Inflammatory macrophage (primary cell): ENCODE measurements at places on chromosomes 6 and 20.

- DNase-seq, result no peak
Observed at GRCh38 chr6:25220857-25221256, 58.3 kb upstream of the CARMIL1 start.

- no peak for DNase-seq
Observed at GRCh38 chr20:44688053-44688625, 27.0 kb upstream of the CCN5 start.

- DNase-seq, result peak; percentile 92
Observed at GRCh38 chr6:35691027-35691824, 2.5 kb upstream of the FKBP5 start.

GRCh38 chr6:132763269-132763668, 5.6 kb upstream of the VNN2 start:
- DNase-seq, result peak; percentile 67

DNA sequence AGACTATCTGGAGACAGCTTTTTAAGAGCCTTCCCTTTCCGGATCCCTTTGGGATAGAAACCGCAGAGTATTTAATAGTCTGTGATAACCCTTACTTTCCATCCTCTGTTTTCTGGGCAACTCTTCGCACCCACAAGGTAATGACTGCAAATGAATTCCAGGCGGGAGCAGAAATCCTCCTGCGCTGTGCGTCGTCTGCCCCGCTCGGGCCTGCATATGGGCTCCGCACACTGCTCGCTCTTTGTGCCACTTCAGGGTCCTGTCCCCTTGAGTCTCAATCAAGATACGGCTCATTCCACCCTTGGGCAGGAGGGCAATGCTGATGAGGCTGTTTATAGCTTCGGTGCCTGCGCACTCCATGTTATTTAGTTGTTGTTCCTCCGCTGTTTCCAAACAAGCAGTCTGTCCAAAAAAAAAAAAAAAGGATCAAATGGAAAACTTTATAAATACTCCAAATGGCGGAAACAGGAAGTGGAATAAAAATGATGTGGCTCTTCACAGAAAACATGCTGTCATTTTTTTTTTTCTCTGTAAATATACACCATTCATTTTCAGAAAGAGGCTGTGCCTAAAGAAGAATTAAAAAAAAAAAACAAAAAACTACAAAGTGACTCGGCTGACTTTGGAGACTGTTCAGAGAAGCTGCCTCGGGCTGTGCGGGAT, 169.6 kb upstream of the GMDS start:
- no peak for DNase-seq

- DNase-seq, result no peak
Observed at GRCh38 chr6:19004176-19004575, 617.0 kb downstream of the RNF144B start.

DNA sequence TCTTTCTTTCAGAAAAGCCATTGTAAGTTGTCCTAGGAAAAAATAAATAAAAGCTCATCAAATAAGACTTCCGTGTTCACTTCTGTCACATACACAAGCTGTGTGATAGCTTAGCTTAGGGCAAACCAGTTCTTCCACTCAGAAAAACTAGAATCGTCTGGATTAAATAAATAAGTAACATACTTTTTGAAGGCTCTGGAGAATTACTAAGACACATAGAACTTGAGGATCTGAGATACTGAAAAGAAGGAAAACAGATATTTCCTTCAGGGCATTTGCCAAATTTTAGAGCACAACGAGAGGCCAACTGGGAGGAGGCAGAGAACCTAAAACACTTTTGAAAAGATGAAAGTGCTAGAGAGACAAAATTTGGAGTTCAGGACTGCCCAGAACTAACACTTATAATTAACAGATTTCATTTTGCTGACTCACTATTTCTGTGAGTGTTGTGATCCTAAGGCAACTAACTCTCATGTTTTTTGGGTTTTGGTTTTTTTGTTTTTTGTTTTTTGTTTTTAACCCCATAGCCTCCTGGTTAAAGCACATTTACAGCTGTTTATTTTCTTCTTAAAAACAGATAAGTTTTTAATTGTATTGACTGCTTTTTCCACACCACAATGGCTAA, 38.7 kb upstream of the THEMIS start:
- DNase-seq, result no peak

DNA sequence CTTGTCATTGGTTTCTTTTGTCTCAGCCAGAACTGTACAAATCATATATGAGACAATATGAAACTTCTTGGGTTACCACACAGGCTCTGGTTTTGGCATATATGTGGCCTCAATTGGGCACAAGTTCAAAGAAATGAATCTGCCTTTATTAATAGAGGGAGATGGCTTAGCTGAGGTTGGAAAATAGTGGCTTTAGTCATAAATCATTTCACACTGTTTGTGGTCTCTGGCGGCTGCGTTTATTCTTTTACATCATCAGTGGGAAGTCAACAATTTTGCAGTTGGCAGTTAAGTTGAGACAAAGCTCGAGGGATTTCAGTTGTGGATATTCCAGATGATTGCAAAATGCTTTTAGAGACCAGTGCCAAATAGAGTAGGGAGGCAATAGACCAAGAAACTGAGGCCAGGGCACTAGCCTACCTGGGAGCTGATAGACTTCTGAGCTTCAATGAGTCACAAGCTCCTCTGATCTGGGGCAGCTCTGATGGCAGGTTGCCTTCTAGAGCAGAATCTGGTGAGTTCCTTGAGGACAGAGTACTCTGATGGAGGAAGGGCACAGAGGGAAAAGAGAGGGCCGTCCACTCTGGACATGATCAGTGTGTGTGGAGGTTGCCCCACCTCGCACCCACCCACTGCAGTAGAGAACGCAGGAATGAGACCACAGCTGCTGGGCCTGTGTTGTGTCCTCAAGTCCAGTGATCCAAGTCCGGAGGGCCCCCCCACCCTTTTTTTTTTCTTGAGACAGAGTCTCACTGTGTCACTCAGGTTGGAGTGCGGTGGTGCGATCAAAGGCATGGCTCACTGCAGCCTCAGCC, 73.5 kb downstream of the ARMC2 start:
- DNase-seq, result no peak

DNA sequence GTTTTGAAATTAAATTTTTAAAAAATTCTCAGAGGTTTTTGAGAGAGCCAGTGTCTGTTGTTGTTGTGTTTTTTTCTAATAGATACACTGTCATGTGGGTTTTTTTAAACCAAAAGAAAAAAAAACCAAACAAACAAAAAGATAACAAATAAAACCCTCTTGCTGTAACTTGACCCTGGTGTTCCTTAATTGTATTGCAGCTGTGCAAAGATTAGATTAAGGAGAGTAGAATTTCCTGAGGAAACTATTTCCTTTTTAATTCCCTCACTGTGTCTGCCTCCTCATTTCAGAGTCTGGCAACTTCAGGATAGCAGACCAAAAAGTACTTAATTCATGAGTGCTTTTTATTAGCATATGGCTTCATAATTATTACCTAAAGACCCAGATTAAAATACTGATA, 281.9 kb downstream of the EPM2A start:
- no peak for DNase-seq

GRCh38 chr6:90286884-90287488, 9.7 kb downstream of the BACH2 start:
- peak; percentile 54 for DNase-seq

DNA sequence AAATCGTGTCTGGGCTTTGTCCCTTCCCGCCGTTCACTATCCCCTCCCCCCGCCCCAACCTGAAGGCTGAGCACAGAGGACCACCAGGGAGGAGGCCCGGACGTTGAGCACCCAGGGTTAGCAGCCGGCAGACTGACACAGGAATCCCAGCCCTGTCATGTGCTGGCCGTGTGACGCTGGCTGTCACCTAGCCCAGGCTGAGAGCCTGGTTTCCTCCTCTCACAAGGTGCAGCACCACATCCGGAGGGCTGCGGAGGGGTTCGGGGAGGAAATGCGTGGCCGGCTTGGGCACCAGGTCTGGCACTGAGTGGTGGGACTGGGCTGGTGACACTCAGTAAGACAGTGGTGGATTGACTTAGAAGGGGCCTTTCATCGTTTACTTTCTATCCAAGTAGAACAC, 4.6 kb upstream of the LSM14B start:
- DNase-seq, result no peak

DNA sequence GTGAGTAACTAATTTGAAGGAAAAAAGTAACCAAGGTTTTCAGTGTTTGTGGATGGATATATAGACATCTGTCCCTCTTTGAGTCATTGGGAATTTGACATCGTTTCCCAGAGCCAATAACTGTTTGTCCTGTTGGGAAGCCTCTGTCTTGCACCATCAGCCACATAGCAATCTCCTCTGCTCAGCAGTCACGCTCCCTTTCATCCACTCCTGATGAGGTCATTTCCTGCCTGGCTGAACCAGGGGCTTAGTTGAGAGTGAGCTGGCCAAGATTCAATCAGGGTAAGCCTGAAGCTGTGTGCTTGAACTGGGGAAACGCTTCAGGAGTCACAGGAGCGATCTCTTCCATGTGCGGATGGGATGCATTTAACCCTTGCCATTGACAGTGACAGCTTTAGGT, 121.5 kb upstream of the FOXQ1 start:
- DNase-seq, result no peak

GRCh38 chr6:136526937-136527336, 23.3 kb downstream of the MAP7 start:
- DNase-seq, result no peak

DNA sequence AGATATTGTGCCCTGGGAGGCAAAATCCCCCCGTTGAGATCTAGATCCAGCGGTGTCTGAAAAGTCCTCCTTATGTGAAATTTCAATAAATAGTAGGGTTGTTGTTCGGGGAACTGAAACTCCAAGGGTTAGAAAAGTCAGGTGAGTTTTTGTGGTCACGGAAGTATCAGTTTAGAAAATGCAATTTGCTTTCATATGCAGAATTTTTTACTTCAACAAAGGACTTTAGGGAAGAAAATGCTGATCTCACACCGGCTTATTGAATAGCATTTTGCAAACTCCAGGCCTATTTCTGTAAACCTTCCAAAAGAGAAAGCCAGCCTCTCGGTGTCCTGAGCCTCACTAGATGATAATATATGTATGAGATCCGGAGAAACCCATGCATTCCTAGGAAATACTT, 254.7 kb downstream of the TSHZ2 start:
- DNase-seq, result no peak

DNA sequence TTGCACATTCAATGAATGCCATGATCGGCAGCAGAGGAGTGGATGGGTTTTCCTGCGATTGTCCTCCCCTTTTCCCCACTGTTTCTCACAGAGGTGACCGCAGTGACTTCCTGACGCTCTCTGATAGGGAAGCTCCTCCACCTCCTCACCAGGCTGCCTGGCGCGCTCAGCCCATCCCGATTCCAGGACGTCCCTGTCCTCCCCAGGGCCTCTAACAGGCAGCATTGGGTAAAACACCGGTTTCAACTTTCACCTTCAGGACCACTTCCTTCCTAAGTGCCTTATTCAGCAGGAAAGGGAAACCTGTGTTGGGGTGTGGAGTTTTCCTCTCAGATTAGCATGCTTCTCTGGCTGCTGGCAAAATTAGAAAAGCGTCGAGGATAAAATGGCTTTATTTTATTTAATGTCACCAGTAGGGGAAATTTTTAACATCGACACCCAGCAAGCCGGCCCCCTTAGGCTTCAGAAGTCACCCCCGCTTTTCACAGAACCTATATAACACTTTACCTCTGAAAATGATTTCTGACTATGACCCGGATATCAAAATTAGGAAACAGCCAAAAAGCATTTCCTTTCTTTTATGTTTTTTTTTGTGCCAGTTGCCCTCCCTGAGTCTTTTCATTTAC, 570.4 kb upstream of the GJE1 start:
- peak; percentile 6 for DNase-seq

DNA sequence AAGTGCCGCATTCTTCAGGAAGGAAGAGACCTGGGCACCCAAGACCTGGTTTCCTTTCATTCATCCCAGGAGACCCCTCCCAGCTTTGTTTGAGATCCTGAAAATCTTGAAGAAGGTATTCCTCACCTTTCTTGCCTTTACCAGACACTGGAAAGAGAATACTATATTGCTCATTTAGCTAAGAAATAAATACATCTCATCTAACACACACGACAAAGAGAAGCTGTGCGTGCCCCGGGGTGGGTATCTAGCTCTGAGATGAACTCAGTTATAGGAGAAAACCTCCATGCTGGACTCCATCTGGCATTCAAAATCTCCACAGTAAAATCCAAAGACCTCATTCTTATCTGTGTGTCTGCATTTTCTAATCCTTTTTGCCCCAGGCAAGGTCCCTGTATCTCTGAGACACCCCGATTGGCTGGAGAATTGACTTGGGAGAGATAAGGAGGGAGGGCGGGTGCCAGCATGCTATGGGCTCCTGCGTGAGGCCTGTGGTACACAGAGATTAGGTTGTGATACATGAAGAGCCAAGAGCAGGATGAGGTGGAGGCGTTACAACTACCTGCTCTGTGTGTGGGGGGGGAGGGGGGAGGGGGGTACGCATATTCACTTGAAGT, 4.8 kb downstream of the MUC21 start:
- DNase-seq, result no peak

GRCh38 chr20:56428881-56429280, 16.8 kb downstream of the CASS4 start:
- DNase-seq, result peak; percentile 72

GRCh38 chr20:62627901-62628612, 14.2 kb upstream of the SLCO4A1 start:
- DNase-seq, result no peak

DNA sequence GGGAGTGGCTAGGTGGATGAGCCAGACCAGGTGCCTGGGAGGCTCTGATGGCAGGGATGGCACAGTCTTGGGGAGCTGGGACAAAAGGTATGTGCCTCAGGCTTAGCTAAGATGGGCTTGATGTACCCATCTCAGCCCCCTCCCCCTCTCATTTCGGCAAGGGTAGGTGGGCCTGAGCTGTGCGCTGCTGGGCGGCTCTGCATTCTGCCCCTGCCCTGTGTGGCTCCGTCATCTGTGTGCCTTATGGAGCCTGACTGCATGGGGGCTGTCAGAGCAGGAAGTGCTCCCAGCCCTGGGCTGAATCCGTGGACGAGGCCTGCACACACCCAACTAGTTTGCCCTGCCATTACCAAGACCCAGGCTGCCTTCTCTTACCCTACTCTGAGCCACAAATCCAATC, 54.7 kb downstream of the PYGB start:
- no peak for DNase-seq

GRCh38 chr6:81063891-81064290, 688.6 kb downstream of the TENT5A start:
- no peak for DNase-seq
